ENCODE measurements at places on chromosomes 6 and 20. TPM values are rescaled to one million over a fixed set of nuclear protein-coding genes. Genes with fewer than 3 reads are reported as not detected.

The TCP11 gene
- total RNA-seq = not detected

The SPATS1 gene
- total RNA-seq = not detected

The ABHD16B gene
- not detected for total RNA-seq

The OR2J3 gene
- total RNA-seq = not detected

The TAP2 gene
- total RNA-seq = 38.2 TPM

The PSMB8 gene
- total RNA-seq = 127 TPM

The ZBP1 gene
- 0.51 TPM for total RNA-seq

The CST2 gene
- not detected for total RNA-seq

The WFDC10B gene
- total RNA-seq = not detected

The IMPG1 gene
- not detected for total RNA-seq

The SPATA25 gene
- 2.7 TPM for total RNA-seq

The NFATC2 gene
- 5.7 TPM for total RNA-seq

The POM121L2 gene
- total RNA-seq = not detected

The NOTCH4 gene
- total RNA-seq = 23.0 TPM

The GHRH gene
- not detected for total RNA-seq

The BPIFB2 gene
- total RNA-seq = not detected

The GSTA2 gene
- not detected for total RNA-seq

The HLA-DOB gene
- 0.77 TPM for total RNA-seq

The GSTA1 gene
- not detected for total RNA-seq

The MACROD2 gene
- 5.9 TPM for total RNA-seq

The VIP gene
- 0.40 TPM for total RNA-seq

The UNC93A gene
- not detected for total RNA-seq

The CRISP1 gene
- total RNA-seq = not detected

Measured in heart right ventricle (tissue), 16 donors.